Stimulated activated CD8-positive, alpha-beta memory T cell treated with anti-CD3 and anti-CD28 coated beads, Interleukin-15, amount 100 ng/mL, for 1 hour (primary cell): ENCODE measurements at places on chromosomes 5 and 9.

DNA sequence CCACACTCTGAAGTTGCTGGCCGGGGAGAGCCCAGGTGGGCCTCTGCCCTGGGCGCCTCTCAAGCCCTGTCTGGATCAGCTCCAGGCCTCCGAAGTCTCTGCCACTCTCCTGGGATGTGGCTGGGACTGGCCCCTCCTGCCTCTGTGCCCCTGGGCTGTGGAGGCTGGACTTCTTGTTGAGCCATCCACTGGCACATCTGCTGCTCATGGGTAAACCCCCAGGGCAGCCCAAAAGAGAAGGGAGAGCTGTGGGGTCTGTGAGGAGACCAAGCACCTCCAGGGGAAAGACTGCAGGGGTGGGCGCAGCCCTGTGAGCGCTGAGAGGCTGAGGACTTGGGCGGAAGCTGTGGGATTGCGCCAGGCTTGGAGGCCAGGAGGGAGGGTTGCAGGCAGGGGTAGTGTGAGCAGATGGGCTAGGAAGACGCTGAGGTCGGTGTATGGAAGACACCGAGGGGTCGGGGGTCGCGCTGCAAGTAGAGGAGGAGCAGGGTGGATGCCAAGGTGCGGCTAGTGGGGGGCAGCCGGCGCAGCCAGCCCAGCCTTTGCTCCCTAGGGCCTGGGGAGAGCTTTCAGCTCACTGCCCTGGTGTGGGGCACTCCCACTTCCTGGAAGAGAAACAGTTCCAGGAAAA, 118.1 kb downstream of the WNK2 start:
- no peak for DNase-seq

DNA sequence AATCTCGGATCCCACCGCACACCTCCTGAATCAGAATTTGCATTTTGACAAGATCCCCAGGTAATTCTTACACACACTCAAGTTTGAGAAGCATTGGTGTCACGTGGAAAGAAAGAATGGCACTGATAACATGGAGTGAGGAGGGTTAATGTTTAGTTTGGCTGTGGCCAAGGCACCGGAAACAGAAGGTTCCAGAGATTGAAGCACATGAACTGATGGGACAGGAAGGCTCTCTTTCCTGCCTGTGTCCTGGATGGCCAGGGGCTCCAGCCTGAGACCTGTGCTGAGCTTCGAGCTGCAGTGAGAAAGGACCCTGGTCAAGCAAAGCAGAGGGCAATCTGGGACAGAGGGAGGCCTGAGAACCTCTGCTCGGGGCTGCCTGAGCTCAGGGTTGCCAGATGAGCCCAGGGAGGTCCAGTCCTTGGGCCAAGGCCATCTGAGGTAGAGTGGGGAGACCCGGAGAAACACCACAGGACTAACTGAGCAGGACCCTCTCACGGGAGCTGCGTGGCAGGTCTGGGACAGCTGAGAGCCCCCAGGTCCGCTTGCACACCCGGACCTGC, 27.3 kb downstream of the AFAP1L1 start:
- no peak for DNase-seq

DNA sequence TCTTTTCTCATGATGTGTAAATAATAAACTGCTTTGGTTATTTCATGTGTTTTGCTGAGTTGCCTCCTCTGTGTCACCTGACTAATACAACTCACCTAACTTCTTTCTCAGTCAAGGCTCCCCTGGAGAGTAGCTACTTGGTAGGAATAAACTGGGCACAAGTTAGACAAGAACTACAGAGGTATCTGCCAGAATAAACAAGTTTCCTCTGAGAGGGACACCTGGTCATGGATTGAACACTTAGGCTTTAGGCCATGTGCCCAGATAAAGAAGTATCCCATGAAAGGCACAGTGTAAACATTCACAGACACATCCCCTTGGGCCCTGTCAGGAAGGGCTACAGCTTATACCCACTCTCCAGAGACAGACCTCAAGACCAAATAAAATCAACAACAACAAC, 532.5 kb downstream of the KIF4B start:
- no peak for DNase-seq

DNA sequence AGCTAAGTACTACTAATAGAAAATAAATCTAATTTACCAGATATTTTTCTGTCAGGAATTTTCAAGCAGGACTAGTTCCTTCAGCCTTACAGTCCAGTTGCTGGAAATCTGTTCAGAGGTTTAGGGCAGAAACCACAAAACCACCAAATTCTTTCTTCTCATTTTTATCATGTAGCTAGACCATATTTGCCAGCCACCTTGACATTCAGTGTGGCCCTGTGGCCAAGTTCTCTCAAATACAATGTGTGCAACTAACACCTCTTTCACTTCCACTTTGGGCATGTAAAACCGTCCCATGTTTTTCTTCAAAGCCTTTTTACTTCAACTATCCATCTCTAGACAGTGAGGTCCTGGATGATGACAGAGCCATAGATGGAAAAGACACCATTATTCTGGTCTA, 1133.2 kb upstream of the CDH18 start:
- no peak for DNase-seq

GRCh38 chr5:5178136-5178535, 38.0 kb downstream of the ADAMTS16 start:
- no peak for DNase-seq

- DNase-seq, result no peak
These were observed 11.1 kb downstream of the GRIN1 start for GRCh38 chr9:137149942-137150616.

- no peak for DNase-seq
These were observed 172.9 kb upstream of the SMIM23 start for GRCh38 chr5:171612749-171613148.

DNA sequence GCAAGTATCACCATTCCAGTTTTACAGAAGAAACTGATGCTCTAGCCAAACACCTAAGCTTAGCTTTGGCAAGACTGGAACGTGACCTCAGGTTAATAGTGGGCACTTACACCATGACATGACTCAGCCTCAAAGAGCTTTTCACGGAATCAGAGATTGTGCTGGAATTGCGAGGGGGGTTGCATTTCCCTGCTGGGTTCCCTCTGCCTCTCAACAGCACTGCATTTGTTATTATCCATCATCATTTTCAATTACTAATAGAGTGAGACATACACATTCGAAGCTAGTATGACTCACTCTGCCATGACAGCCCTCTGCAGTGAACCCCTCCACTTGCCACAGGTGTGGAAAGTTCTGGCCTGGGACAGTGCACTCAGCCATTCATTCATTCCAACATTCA, 8.0 kb downstream of the SPOCK1 start:
- DNase-seq, result no peak

DNA sequence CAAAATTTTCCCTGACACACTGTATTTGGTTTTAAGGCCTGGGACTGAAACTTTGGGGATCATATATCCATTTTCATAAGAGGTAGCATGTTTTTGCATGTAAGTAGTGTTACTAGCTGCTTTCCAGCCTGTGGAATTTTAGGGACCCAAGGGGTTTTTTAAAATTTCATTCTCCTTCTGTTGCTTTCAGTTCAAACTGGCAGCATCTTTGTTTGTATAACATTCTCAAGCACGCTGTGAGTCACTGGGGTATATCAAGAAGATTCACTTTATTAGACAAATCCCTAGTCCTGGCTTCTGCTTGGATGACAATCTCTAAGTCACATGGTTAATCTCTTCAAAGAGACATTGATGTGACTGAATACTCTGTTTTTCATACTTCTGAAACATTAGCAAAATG, 479.0 kb downstream of the CYLC2 start:
- DNase-seq, result no peak

DNA sequence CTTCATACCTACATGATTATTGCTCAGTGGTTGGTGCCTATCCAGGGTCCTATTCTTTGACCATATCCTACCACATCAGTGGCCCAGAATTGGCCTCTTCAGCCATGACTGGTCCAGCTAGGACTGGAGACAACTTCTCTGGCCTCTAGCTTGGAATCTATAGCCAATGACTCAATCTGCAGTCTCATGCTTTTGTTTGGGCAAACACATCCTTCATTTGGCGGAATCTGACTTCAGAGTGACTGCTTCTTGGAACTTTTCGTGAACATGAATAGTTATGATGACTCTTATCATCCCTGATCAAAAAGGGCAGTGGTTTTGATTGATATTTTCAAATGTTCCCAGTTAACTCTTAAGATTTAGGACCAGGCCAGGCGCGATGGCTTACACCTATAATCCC, 134.1 kb downstream of the PAPPA start:
- no peak for DNase-seq

DNA sequence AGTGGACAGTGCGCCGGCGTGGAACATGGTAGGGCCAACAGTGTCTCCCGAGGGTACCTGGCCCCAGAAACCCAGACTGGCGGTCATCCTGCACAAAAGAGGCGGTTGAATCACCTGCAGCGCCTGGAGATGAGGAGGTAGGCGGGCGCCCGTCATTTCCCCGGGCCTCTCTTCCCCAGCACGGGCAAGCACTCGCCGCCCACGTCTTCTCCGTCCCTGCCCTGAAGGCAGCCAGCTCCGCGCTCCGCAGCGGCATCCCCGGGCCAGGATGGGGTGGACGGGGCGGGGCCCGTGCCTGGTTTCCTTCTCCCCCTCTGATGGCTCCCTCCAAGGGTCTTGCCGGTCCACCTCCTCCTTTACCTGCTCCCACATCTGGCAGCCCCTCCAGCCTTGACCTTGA, 27.1 kb upstream of the N4BP3 start:
- no peak for DNase-seq

GRCh38 chr5:149852641-149853330, 91.8 kb downstream of the PDE6A start:
- DNase-seq, result peak; percentile 11

GRCh38 chr5:72130351-72130761, 23.1 kb downstream of the MAP1B start:
- no peak for DNase-seq

- DNase-seq, result no peak
These were observed 21.1 kb upstream of the TLR4 start for GRCh38 chr9:117682955-117683710.

DNA sequence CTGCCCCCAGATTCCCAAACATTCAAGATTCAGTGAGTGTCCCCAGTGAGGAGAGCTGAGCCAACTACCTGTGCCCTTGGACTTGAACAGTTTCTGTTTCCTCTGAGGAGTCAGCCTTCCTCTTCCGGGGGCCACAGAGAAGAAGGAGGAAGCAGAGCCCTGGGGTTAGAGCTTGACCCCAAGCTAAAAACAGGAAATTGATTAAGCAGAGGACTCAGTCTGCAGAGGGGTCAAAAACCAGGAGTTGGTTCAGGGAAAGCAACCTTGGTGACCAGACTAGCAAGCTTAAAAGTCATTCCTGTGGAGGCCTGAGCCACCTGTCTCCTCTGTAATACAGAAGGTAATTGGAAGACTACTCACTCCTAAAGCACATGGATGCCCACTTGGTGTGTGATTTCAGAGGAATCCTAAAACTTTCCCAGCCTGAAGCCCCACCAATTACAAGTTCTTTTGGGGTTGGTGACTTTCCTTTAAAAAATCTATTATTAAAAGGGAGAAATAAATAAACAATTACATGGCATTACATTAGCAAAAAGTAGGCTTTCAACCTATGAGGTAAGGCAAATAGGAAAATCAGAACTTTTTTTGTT, 64.2 kb upstream of the SELENOP start:
- DNase-seq, result no peak

DNA sequence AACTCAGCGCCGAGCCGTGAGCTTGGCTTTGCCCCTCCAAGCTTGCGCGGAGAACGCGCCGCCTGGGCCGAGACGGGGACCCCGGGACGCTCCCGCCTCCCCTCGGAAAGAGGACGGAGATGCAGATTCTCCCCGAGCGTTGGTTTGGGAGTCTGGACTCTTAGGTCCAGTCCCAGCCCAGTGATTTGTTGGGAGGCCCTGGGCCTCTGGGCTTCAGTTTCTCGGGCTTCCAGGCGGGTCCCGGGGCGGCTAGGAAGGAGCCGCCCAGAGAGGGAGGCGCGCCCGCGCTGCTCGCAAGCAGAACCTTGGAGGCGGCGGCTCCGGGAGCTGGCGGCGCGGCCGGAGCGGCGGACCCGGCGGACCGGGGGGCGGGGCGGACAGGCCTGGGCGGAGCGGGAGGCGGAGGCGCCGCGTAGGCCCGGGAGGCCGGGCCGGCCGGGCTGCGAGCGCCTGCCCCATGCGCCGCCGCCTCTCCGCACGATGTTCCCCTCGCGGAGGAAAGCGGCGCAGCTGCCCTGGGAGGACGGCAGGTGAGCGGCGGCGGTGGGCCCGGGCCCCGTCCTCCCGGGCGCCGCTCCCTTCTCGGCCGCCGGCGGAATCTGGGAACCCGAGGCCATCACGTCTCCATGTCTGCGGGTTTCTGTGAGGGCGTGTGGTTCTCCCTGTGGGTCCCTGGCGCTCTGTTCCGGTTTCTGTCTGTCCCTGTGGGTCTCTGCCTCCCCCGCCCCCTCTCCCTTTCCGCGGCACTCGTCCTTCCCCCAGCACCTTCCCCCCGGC, at the start of gene B4GALT7:
B4GALT7 (plus strand) TSS at position 402 of the 777 bp plus-strand sequence; CDS start at position 481, 79 bp downstream.
- peak; percentile 58 for DNase-seq

- DNase-seq, result no peak
These were observed 15.8 kb downstream of the SLC25A48 start for GRCh38 chr5:135850231-135850630.

DNA sequence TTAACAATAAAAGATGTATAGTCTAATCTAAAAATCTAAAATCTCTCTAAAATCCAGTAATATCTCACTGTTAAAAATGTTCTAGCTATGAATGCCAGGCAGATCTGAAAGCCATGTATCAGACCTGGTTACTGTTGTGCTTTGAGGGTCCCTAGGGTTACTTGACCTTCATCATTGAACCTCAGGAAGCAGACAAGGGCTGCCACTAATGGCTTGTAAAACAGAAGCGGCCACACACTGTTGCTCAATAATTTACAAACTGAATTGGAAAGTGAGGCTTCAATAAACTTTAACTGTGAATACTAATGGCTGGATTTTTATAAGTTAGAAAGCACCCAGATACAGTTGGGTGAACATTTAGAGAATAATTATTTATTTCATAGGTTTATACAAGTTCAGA, 198.0 kb upstream of the RPS23 start:
- no peak for DNase-seq

DNA sequence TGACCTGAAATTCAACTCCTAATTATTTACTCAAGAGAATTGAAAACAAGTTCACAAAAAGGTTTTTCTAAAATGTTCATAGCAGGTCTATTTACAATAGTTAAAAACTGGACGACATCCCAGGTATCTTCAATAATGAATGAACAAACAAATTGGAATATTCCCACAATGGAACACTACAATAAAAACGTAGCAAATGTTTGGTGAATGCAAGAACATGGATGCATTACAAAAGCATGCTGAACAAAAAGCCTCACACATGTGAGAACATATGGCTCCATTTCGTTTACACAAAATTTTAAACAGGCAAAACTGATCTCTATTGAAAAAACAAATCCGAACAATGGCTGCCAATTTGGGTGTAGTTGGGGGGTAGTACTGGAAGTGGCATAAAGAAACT, 669.9 kb downstream of the MTRR start:
- no peak for DNase-seq

GRCh38 chr5:175113947-175114346, 330.0 kb downstream of the DRD1 start:
- DNase-seq, result no peak

GRCh38 chr9:129850821-129851550, 15.7 kb downstream of the USP20 start:
- DNase-seq, result no peak

DNA sequence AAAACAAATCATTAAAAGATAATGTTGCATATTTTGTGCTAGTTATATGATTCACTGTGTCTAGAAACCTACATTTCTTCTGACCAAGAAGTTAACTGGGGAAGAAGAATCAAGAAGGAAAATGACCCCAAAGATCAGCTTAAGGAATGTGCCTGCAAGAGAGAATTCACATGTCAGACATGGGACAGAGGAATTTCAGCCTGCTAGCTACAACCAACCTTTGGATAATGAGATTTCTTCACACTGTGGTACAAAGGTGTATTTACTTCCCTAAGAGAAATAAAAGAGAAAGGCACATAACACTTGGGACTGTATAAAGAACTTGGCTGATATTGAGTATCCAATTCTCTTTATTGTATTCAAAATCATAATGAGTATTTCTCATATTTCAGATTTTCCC, 39.6 kb upstream of the ELL2 start:
- DNase-seq, result no peak
